Thoracic aorta (tissue), 2 donors: ENCODE measurements at places on chromosomes 4 and X. TPM values are rescaled to one million over a fixed set of nuclear protein-coding genes. Genes with fewer than 3 reads are reported as not detected.

DNA sequence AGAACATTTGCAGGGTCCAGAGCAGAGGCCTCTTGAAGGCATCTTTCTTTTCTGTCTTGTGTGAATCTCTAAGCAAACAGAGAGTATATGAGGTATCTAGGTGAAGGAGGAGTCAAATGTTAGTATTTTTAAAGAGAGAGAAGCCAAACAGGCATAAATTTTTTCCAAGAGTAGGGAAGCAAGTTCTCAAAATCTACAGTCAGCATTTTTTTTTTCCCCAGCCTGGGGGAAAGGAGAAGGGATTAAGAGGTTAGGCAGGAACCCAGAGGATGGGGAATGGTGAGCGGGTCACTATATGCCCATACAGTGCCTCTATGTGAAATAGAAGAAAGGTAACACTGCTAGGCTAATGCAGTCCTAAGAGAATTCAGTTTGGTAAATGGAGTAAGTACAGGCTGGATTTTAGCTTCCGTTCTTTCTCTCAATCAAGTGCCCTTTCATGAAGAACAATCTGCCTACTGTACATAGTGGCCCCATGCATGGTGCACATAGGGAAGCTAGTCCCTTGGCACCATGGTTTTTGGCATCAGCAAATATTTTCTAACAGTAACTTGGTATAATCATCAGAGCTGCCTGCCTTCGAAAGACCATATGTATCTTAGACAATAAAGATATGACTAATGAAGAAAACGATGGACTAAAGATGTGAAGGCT, 163.1 kb upstream of the MAB21L2 start:
- no peak for DNase-seq
- H3K4me3 ChIP-seq = no peak overlapping the region
- H3K27ac ChIP-seq = no peak overlapping the region
- no peaks in the 10 kb centered on the region for H3K4me1 ChIP-seq

DNA sequence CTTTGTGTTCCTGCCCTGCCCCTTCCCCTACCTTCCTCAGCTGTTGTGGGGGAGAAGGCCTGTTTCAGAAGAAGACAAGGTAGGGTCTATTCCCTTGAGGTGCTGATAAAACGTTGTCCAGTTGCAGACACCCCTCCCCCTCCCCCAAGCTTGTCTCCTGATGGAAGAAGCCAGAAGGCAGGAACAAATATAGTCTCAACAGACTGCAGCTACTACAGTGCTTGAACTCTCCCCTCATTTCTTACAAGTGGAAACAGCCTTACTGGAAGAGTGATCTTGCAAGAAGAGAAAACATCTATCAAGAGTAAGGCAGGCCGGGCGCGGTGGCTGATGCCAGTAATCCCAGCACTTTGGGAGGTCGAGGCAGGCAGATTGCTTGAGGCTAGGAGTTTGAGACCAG, 11.0 kb upstream of the MAP7D3 start:
- H3K27me3 ChIP-seq = no peaks in the 10 kb centered on the region
- no peak overlapping the region for H3K4me3 ChIP-seq
- no peak for DNase-seq
- H3K36me3 ChIP-seq = no peaks in the 10 kb centered on the region
- peaks cover 17% of the 10 kb centered on the region for H3K4me1 ChIP-seq
- H3K27ac ChIP-seq = peak overlapping the region; percentile 93

- no peak overlapping the region for H3K4me3 ChIP-seq
- no peaks in the 10 kb centered on the region for H3K4me1 ChIP-seq
- DNase-seq = no peak
- H3K36me3 ChIP-seq = peaks cover 29% of the 10 kb centered on the region
- no peak overlapping the region for H3K27ac ChIP-seq
These were observed 10.6 kb upstream of the TADA2B start for GRCh38 chr4:7032596-7032995.

GRCh38 chrX:19683358-19683757, 168.1 kb upstream of the MAP3K15 start:
- no peaks in the 10 kb centered on the region for H3K27me3 ChIP-seq
- no peak overlapping the region for H3K4me3 ChIP-seq
- H3K4me1 ChIP-seq = peaks cover 10% of the 10 kb centered on the region
- DNase-seq = no peak

- no peaks in the 10 kb centered on the region for H3K4me1 ChIP-seq
- no peaks in the 10 kb centered on the region for H3K36me3 ChIP-seq
- no peak for DNase-seq
These were observed 303.6 kb downstream of the PCDH10 start for GRCh38 chr4:133452678-133453077.

DNA sequence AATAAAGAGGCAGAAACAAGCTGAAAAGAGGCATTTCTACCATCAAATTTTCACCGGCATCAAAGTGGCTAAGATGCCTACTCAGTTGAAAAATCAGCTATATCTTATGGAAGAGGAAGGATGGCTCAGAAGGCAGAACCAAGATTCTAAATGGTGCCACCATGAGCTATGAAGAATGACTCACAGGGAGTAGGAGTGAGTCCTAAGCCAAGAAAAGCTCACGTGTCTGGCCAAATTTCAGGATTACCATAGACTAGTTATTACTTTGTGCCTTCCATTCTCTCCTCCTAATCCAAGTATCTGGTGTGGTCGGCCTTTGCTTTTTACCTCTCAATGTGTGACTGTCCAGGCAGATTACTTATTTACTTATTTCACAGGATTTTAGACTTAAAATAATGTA, 54.8 kb downstream of the BMP3 start:
- no peak overlapping the region for H3K4me3 ChIP-seq
- H3K27ac ChIP-seq = no peak overlapping the region
- no peaks in the 10 kb centered on the region for H3K4me1 ChIP-seq
- no peak for DNase-seq
- no peaks in the 10 kb centered on the region for H3K36me3 ChIP-seq

DNA sequence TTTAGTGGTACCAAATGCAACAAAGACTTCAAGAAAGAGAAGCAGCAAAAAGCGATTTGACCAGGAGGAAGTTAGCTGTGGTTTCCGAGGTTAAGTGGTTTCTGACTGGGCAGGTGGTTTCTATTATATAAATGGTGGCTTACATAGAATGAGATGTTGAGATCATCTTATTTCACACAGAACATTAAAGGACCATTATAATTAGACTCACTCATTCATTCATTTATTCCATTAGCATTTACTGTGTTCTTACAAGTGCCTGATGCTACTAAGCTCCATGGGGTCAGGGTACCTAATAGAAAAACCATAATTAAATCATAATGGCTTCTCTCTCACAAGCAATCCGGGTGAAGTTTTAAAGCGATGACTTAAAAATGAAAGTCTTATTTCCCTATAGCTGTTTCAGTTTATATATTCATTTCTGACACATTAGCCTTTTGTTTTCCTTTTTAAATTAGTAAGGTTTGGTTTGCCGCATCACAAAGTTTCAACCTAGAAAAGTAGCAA, 10.6 kb downstream of the TSPAN6 start:
- H3K4me3 ChIP-seq = no peak overlapping the region
- H3K27ac ChIP-seq = no peak overlapping the region
- no peaks in the 10 kb centered on the region for H3K27me3 ChIP-seq
- no peaks in the 10 kb centered on the region for H3K4me1 ChIP-seq

- DNase-seq = no peak
- H3K4me1 ChIP-seq = no peaks in the 10 kb centered on the region
- no peaks in the 10 kb centered on the region for H3K27me3 ChIP-seq
- H3K4me3 ChIP-seq = no peak overlapping the region
- H3K36me3 ChIP-seq = no peaks in the 10 kb centered on the region
These were observed 358.1 kb upstream of the NDST3 start for GRCh38 chr4:117676153-117676552.

GRCh38 chr4:77501240-77501639, 104.4 kb upstream of the CXCL13 start:
- no peaks in the 10 kb centered on the region for H3K4me1 ChIP-seq
- H3K36me3 ChIP-seq = no peaks in the 10 kb centered on the region
- H3K27ac ChIP-seq = no peak overlapping the region
- no peak for DNase-seq

DNA sequence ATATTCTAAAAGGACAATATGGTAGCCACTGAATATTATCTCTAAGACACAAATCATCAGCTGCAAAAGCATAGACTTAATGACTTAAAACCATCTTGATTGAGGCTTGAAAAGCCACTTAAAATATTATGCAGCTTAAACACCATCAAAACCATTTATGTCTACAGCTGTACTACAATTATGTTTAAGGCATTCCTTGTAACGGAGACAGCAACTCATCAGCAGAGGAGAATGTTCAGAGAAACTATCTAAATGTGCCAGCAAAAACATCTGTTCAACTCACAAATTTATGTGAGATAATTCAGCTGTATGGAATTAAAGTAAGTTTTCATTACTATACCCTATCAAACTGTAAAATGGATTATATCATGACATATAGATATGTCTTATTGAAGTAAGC, 147.9 kb upstream of the CTSO start:
- no peaks in the 10 kb centered on the region for H3K27me3 ChIP-seq
- no peak overlapping the region for H3K4me3 ChIP-seq
- no peak for DNase-seq
- H3K4me1 ChIP-seq = no peaks in the 10 kb centered on the region

- no peaks in the 10 kb centered on the region for H3K4me1 ChIP-seq
- DNase-seq = no peak
- no peak overlapping the region for H3K4me3 ChIP-seq
- no peaks in the 10 kb centered on the region for H3K27me3 ChIP-seq
- no peak overlapping the region for H3K27ac ChIP-seq
These were observed 27.8 kb upstream of the PSAPL1 start for GRCh38 chr4:7462509-7462971.

GRCh38 chr4:95651891-95652290, 103.1 kb upstream of the UNC5C start:
- H3K4me1 ChIP-seq = no peaks in the 10 kb centered on the region
- no peak overlapping the region for H3K27ac ChIP-seq
- H3K27me3 ChIP-seq = no peaks in the 10 kb centered on the region
- no peak for DNase-seq

DNA sequence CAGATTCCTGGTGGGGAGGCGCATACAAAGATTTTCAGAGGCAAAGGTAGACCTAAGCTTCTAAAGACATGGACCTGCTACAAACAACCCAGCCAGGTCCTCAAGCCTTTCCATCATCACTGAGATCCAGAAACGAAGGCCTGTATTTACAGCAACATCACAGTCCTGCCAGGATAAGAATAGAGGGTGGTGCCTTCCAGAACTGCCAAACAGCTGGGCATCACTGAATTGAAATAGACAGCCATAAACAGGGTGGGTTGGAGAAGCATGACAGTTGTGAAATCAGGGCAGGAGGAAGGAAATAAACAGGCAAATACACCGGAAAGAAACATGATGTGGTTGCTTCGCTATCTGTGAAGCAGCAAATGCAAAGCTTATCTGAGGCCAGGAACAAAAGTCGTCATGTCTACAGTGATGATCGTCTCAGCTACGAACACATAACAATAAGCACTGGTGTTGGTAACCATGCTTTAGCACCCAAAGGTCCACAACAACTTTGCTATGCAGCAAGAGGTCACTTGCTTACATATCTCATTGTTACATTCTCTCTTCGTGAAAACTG, 6.7 kb upstream of the TMEM154 start:
- H3K4me3 ChIP-seq = no peak overlapping the region
- DNase-seq = no peak
- no peak overlapping the region for H3K27ac ChIP-seq

- DNase-seq = no peak
- H3K27ac ChIP-seq = no peak overlapping the region
- H3K27me3 ChIP-seq = no peaks in the 10 kb centered on the region
These were observed 291.3 kb upstream of the TRAM1L1 start for GRCh38 chr4:117376692-117377091.

DNA sequence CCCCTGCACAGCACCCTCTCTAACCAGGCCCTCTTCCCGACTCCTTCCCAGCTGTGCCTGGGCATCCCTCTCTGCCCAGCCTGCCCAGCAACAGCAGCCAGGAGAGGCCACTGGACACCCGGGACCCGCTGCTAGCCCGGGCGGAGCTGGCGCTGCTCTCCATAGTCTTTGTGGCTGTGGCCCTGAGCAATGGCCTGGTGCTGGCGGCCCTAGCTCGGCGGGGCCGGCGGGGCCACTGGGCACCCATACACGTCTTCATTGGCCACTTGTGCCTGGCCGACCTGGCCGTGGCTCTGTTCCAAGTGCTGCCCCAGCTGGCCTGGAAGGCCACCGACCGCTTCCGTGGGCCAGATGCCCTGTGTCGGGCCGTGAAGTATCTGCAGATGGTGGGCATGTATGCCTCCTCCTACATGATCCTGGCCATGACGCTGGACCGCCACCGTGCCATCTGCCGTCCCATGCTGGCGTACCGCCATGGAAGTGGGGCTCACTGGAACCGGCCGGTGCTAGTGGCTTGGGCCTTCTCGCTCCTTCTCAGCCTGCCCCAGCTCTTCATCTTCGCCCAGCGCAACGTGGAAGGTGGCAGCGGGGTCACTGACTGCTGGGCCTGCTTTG, 1.1 kb downstream of the AVPR2 start:
- DNase-seq = no peak
- no peaks in the 10 kb centered on the region for H3K36me3 ChIP-seq
- no peaks in the 10 kb centered on the region for H3K27me3 ChIP-seq
- H3K27ac ChIP-seq = no peak overlapping the region

DNA sequence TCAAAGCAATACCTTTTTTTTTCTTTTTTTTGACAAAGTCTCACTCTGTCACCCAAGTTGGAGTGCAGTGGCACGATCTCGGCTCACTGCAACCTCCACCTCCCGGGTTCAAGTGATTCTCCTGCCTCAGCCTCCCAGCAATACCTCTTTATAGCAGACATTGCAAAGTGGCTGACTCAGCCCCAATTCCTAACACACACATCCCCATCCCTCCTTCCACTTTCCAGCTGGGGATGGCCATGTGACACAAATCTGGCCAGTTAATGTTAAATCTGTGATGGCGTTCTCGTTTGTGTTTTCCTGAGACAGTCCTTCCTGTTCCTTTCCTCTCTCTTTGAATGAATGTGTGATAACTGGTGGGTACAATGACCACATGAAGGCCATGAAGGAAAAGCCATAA, 276.2 kb upstream of the KLF3 start:
- no peak for DNase-seq
- H3K36me3 ChIP-seq = no peaks in the 10 kb centered on the region
- peaks cover 29% of the 10 kb centered on the region for H3K4me1 ChIP-seq
- peak overlapping the region; percentile 22 for H3K4me3 ChIP-seq

DNA sequence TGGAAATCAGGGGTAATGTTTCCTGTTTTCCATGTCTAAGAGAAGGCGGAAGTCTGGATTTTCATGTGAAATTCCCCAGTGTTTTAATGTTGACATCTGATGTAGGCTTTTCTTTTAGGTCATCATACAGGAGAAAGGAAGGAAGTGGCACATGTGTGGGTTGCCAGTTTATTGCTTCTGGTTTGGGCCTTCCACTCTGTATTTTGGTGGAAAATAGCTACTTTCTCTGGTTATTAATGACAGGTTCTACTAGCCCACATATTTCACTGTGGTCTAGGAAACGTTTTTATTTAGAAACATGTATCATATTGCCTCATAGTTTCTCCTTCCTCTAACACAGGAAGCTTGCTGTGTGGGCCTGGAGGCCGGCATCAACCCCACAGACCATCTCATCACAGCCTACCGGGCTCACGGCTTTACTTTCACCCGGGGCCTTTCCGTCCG, 7.2 kb downstream of the PDHA1 start:
- H3K4me1 ChIP-seq = peaks cover 7% of the 10 kb centered on the region
- no peak overlapping the region for H3K27ac ChIP-seq
- no peaks in the 10 kb centered on the region for H3K27me3 ChIP-seq

The ARMCX2 gene
- total RNA-seq = 39.0 TPM

The DIPK2B gene
- total RNA-seq = 11.6 TPM

The PLAC1 gene
- not detected for total RNA-seq

The SPANXN3 gene
- not detected for total RNA-seq

The CXCL1 gene
- total RNA-seq = 0.68 TPM

The ACOT9 gene
- 57.7 TPM for total RNA-seq
